ENCODE measurements at places on chromosomes 5 and 9.

GRCh38 chr5:141773779-141774562, 91.9 kb upstream of the ARAP3 start:
- DNase-seq, result no peak

DNA sequence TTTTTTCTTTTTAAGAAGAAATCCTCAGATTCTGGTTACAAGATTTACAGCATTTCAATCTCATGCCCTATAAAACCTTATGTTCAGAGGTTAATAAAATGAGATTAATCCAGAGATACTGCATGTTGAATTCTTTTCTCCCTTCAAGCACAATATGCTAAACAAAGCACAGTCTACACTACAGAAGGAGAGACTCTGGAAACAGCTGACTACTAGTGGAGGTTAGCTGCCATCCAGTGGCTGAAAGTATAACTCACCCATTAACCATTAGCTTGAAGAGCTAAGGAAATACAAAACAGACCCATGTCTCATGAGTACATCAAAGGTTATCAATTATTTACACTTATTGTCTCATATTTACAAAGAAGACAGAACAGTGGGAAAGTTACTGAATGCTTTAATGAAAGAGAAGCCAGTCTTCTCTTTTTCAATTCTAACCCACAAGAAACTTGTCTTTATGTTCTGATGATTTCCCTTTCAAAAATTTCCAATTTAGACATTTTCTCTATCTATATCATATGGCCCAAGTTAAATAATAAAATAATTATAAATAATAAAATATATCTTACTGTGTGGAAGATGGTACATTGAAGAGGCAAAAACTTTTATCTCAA, 12.7 kb upstream of the DNAH5 start:
- DNase-seq, result peak; percentile 26

GRCh38 chr9:24007185-24007584, 181.1 kb upstream of the ELAVL2 start:
- no peak for DNase-seq

DNA sequence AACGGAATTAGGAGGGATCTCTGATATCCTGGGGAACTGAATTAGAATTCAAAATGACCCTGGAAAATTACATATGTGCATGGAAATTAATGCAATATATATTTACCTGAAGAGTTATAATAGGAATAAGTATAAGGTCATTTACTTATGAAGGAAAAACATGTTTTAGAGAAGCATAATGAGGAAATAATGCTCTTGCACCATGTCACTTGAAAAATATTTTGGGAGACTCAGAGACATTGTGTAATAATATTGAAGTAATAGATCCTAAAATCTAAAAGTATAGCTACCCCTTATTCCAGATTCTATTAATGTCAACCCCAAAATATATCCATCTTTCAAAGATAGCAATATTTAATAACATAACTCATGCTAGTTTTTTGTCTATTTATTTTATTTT, 28.4 kb downstream of the SPZ1 start:
- DNase-seq, result no peak

- peak; percentile 8 for DNase-seq
Measured at GRCh38 chr5:76175051-76175666, 92.0 kb downstream of the SV2C start.

GRCh38 chr9:122286764-122287163, 22.1 kb downstream of the MRRF start:
- DNase-seq, result no peak

GRCh38 chr9:2758162-2758897, 41.0 kb downstream of the KCNV2 start:
- no peak for DNase-seq

DNA sequence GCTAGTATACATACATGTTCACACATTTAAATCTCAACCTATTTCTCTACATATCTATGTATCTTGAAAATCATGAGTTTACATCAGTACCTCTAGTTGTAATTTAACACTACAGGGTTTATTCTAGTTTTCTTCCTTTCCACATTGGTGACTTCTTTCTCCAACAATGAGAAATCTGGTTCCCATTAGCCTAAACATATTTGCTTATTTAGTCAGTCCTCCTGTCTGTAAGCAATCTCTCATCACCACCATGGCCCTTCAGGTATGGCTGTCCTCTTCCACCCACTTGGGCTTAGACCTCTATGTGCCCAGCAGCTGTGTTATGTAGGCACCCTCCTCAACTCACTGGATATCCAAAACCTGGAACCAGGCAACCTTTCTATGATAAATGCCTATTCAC, 8.0 kb upstream of the SPATA31D1 start:
- no peak for DNase-seq

- DNase-seq, result peak; percentile 30
Measured at GRCh38 chr9:83706676-83707517, 861 bp downstream of the UBQLN1 start.

DNA sequence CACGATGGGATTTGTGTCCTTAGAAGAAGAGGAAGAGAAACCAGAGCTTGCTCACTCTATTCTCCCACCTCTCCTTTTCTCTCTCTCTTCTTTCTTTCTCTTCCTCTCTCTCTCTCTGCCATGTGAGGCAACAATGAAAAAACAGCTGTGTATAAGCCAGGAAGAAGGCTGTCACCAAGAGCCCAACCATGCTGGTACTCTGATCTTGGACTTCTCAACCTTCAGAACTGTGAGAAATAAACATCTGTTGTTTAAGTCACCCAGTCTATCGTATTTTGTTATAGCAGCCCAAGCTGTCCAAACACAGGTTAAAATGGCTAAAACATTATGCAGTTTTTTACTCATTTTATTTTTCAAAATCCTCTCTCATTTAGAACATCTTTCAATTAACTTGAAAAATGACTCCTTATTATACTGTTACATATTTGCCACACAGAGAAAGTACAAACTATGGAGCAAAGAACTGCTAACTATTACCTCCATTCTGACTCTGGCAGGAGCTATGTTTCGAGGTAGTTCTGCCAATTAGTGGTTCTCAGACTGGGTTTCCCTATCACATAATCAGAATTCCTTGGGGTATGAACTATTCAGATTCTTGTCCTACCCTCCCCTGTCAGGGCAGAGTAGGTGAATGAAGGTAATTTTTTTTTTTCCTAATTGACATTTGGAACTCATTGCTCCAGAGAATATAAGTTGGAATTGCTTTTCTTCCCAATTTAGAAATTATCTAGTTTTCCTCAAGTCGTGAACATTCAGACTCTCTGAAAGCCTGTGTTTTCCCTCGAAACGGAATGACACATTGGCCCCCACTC, 434.6 kb downstream of the ENC1 start:
- DNase-seq, result no peak

All from HL-60 (cell line).